ENCODE measurements at places on chromosomes 2 and 18.

GRCh38 chr2:9262671-9263171 is 56.1 kb downstream of the ASAP2 start:
- no peak for DNase-seq

GRCh38 chr2:29687121-29687520 is 234.3 kb downstream of the ALK start:
- no peak for DNase-seq

DNA sequence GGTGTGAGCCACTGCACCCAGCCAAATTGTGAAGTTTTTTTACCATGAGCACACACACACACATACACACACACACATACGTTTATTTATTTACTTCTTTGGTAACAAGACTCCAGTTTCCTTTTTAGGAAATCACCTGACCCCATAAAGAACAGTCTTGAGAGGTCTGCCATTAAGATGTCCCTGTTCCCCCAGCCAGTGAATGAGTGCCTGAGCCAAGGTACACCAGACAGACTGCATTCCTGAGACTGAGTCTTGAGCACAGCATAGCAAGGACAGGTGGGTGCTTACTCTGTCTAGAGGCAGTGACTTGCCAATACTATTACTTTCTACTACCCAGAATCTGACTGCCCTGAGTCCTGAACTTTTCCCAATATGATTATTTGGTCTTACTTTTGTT is 167.2 kb upstream of the SATB2 start:
- no peak for DNase-seq

GRCh38 chr18:64100116-64100922 is 48.6 kb downstream of the LINC00305 start:
- no peak for DNase-seq

- DNase-seq, result no peak
These were observed 310.5 kb downstream of the PTPRM start for GRCh38 chr18:7877609-7878008.

GRCh38 chr2:213086571-213086970 is 64.8 kb downstream of the IKZF2 start:
- no peak for DNase-seq

Data from nephron progenitor cell (in vitro differentiated cells).